Activated T-helper 2 cell treated with anti-CD3 and anti-CD28 coated beads, Interferon-gamma antibody, Interleukin-2, Interleukin-4, amounts not matched to agents 10 μg/mL and 5 μg/mL and 100 μg/mL, durations not matched to agents 14 hours and 24 hours and 36 hours (primary cell): ENCODE measurements at places on chromosomes 4 and X. TPM values are rescaled to one million over a fixed set of nuclear protein-coding genes. Genes with fewer than 3 reads are reported as not detected.
A peak's percentile ranks its signal among the peaks of the same experiment; 100 is the strongest.

Gene LIMCH1
- not detected in 2 replicates for total RNA-seq

Gene STS
- total RNA-seq = 0.90 and 1.0 TPM in 2 replicates

Gene NOX1
- total RNA-seq = not detected in 2 replicates

Gene PLAC1
- total RNA-seq = not detected in 2 replicates

DNA sequence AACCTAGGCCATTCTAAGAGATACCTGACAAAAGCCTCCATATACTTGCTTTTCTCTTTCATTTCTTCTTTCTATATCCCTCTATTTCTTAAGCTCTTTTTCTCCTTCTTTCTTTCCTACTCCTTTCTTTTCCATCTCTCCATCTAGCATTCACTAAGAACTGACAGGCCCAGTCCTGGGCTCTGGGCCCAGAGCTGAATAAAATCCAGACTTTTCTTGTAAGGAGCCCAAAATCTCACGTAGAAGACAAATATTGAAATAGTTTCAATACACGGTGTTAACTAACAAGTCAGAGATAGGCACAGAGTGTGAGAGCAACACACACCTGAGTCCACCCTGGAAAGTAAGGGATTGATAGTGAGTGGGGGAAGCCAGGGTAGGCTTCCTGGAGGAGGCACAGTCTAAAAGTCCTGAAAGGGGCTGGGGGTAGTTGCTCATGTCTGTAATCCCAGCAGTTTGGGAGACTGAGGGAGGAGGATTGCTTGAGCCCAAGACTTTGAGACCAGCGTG, 73.2 kb upstream of the EFNB1 start:
- H3K27ac ChIP-seq = no peak overlapping the region
- no peak overlapping the region for H3K4me3 ChIP-seq
- DNase-seq = no peak
- H3K36me3 ChIP-seq = no peaks in the 10 kb centered on the region

DNA sequence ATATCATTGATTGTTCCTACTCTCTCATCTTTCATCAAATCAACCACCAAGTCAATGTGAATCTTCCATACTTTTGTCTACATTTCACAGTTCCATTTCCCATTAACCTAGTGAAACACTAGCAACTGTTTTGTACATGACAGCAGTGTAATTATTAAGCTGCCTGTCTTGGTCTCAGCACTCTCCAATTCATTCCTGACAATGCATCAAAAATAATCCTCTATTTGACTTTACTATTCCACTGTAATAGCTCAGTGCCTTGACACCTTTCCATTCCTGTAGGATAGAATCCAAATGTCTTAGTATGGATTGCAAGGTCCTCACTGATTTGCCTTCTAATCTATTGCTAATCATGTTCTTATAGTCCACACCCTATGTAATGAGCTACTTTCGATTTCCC, 2405.8 kb downstream of the PCDH7 start:
- H3K27me3 ChIP-seq = no peaks in the 10 kb centered on the region
- no peak overlapping the region for H3K27ac ChIP-seq
- H3K4me1 ChIP-seq = no peaks in the 10 kb centered on the region
- DNase-seq = no peak
- no peaks in the 10 kb centered on the region for H3K36me3 ChIP-seq
- no peak overlapping the region for H3K4me3 ChIP-seq

GRCh38 chrX:130171446-130172126, at the start of gene RAB33A:
Gene RAB33A (plus strand): TSS chrX:130171962. CDS start chrX:130172063, 101 bp downstream.
- peak within 1 kb of the TSS; percentile 92 for H3K27ac ChIP-seq
- H3K4me3 ChIP-seq = peak within 1 kb of the TSS; percentile 92
- peak; percentile 22 for DNase-seq
- no peaks in the 10 kb centered on the region for H3K27me3 ChIP-seq
- peaks cover 14% of the 10 kb centered on the region for H3K36me3 ChIP-seq
- peaks cover 36% of the 10 kb centered on the region for H3K4me1 ChIP-seq

DNA sequence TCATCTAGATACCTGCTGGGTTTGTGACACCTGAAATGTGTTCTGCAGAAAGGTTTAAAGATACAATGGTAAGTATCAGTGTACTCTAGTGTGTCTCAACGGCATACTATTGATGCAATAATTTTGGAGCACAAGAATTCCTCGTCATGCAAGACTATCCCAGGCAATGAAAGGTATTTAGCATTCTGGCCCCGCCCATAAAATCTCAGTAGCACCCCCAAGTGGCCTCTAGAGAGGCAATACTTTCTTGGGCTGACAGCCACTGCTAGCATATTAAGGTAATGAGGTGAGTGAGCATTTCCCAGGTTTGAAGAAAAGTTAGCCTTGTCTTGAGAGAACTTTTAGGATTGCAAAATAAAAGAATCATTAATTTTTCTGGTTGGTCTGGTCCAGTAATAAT, 24.0 kb downstream of the TAB3 start:
- H3K36me3 ChIP-seq = peaks cover 32% of the 10 kb centered on the region
- peaks cover 2% of the 10 kb centered on the region for H3K4me1 ChIP-seq
- no peaks in the 10 kb centered on the region for H3K27me3 ChIP-seq

GRCh38 chr4:176709417-176709816, 83.3 kb downstream of the VEGFC start:
- H3K4me1 ChIP-seq = no peaks in the 10 kb centered on the region
- H3K27ac ChIP-seq = no peak overlapping the region
- H3K4me3 ChIP-seq = no peak overlapping the region
- no peaks in the 10 kb centered on the region for H3K36me3 ChIP-seq
- H3K27me3 ChIP-seq = no peaks in the 10 kb centered on the region

- H3K4me3 ChIP-seq = no peak overlapping the region
- H3K27ac ChIP-seq = no peak overlapping the region
Measured at GRCh38 chr4:186260117-186260503, 5.9 kb upstream of the F11 start.

- no peak for DNase-seq
- no peaks in the 10 kb centered on the region for H3K36me3 ChIP-seq
Measured at GRCh38 chrX:69616457-69617203, 717 bp downstream of the EDA start.

DNA sequence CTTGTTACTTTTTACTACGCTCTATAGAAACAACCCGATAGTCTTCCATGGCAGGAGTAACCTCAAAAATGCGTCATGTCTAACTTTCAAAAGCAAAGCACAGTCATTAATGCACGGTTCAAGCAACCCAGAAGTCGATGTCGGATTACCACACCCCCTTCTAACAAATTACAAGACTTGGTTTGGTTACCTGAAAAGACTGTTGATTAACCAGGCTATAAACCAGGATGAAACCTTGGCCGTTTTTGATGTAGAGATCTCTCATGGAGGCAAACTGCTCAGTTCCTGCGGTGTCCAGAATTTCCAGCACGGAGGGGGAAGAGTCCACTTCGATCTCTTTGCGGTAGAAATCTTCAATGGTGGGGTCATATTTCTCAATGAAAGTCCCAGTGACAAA, 2.4 kb downstream of the RAP2C start:
- H3K27ac ChIP-seq = peak overlapping the region; percentile 97
- peak overlapping the region; percentile 90 for H3K4me3 ChIP-seq
- peaks cover 30% of the 10 kb centered on the region for H3K36me3 ChIP-seq
- DNase-seq = peak; percentile 16
- no peaks in the 10 kb centered on the region for H3K27me3 ChIP-seq

- no peak overlapping the region for H3K27ac ChIP-seq
- no peak for DNase-seq
- H3K27me3 ChIP-seq = no peaks in the 10 kb centered on the region
- H3K4me1 ChIP-seq = peaks cover 40% of the 10 kb centered on the region
Measured at GRCh38 chr4:48141048-48141447, 7.0 kb upstream of the TXK start.

DNA sequence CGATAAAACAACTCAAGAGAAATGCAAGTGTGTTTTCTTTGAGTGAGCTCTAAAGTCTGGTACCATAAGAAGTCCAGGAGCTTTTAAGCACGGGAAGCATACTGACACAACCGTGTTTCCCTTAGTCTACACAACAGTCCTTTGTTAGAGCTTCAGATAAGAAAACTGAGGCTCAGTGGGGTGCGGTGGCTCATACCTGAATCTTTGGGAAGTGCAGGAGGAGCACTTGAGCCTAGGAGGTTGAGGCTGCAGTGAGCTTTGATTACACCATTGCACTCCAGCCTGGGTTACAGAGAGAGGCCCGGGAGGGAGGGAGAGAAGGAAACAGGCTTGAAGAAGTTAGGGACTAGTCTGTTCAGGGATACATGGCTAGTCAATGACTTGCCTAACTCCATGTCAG, 21.9 kb downstream of the LEF1 start:
- no peak for DNase-seq
- H3K27ac ChIP-seq = peak overlapping the region; percentile 65

- no peaks in the 10 kb centered on the region for H3K27me3 ChIP-seq
- peaks cover 59% of the 10 kb centered on the region for H3K36me3 ChIP-seq
- peaks cover 12% of the 10 kb centered on the region for H3K4me1 ChIP-seq
Measured at GRCh38 chr4:6855692-6856297, 53.8 kb upstream of the TBC1D14 start.

- H3K4me1 ChIP-seq = peaks cover 4% of the 10 kb centered on the region
- no peaks in the 10 kb centered on the region for H3K27me3 ChIP-seq
- peak; percentile 46 for DNase-seq
- H3K36me3 ChIP-seq = no peaks in the 10 kb centered on the region
- no peak overlapping the region for H3K4me3 ChIP-seq
Measured at GRCh38 chr4:189792924-189793618, 147.6 kb upstream of the FRG1 start.

DNA sequence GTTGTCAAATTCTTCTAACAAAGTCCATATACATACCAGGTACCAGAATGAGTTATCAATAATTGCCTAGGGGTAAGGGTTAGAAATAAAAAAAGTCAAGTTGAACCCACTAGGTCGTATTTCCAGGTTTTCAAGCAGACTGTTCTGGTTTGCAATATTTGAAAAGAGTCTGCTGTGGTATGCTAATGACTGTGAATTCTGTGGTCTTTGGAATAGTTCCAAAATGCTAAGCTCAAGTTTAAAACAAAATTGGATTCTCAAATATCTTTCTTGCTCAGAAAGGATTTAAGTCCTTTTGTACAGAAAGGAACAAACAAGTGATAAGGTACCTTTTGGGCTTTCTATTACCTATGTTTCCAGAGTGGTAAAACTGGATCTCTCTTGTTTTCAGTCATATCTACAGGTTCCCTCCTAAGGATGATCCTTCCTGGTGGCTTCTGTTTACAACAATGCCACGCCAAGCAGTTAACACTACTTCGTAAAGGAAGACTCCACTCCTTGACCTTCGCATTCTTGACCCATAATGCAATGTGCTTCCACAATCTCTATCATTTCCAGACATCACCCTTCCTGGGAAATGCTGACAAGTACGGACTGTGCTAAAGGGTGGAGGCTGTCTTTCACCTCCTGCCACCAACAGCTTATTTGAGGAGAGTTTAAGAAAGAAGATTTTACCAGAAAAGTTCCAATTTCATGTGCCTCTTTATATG, 531.7 kb upstream of the FTHL17 start:
- DNase-seq = no peak
- H3K36me3 ChIP-seq = no peaks in the 10 kb centered on the region

DNA sequence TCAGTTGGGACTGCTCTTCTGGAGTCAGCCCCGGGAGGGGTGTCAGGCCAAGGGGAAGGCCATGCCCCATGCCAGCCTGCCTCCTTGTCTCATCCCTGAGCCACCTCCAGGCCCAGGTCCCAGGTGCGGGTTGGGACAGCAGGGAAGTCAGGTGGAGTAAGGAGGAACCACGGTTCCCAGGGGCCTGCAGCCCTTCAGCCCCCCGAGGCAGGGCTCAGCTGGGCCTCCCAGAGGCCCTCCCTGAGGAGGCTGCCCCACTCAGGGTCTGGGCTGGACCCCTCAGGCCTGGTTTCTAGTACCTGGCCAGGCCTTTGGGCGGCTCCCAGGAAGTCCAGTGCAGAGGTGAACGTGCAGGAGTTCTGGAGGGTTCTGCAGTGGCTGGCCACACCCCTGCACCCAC, 23.4 kb upstream of the FGFR3 start:
- no peaks in the 10 kb centered on the region for H3K36me3 ChIP-seq
- no peak for DNase-seq
- H3K27me3 ChIP-seq = peaks cover 18% of the 10 kb centered on the region
- no peak overlapping the region for H3K4me3 ChIP-seq
- no peaks in the 10 kb centered on the region for H3K4me1 ChIP-seq
- no peak overlapping the region for H3K27ac ChIP-seq

GRCh38 chrX:78237127-78237526, 90.3 kb downstream of the CYSLTR1 start:
- H3K36me3 ChIP-seq = no peaks in the 10 kb centered on the region
- no peak overlapping the region for H3K4me3 ChIP-seq
- no peaks in the 10 kb centered on the region for H3K27me3 ChIP-seq

DNA sequence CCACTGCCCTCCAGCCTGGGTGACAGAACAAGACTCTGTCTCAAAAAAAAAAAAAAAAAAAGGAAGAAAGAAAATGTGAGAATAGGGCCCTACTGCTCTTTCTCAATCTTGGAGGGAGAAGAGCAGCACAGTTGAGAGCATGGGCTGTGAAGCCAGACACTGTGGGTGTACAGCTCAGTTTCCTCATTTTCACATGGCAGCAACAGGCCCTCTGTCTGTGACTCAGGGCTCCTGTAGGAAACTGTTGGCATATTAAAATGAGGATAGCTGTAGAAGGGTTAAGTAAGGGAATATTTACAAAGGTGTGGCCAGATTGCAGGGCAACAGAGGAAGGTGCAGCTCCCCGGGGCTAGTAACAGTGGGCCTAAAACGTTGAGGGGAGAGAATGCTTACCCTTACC, 3.4 kb downstream of the AKAP14 start:
- H3K27me3 ChIP-seq = no peaks in the 10 kb centered on the region
- no peaks in the 10 kb centered on the region for H3K36me3 ChIP-seq
- H3K4me3 ChIP-seq = no peak overlapping the region
- no peak overlapping the region for H3K27ac ChIP-seq
- H3K4me1 ChIP-seq = peaks cover 5% of the 10 kb centered on the region

DNA sequence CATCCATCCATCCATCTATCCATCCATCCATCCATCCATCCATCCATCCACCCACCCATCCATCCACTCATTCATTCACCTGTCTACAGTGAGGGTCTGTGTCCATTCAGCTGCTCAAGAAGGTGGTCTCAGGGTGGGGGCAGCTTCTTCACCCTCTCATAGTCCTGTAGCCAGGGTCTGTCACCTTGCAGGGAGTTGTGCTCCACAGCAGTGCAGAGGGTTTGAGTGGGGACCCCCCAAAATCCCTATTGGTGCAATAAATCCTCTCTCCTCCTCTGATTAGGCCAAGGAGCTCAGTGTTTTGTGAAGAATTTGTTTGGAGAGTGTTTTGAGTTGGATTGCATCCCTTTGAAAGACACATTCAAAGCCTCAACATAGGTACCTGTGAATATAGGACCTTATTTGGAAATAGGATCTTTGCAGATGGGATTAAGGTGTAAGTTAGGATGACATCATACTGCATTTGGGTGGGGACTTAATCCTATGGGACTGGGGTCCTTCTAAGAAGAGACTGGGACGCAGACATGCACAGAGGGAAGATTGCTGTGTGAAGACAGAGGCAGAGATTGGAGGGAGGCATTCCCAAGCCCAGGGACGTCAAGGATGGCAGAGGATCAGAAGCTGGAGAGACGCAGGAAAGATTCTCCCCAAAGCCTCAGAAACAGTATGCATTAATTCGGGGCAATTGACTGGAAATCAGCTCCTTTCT, 12.0 kb downstream of the P2RY8 start:
- H3K4me1 ChIP-seq = peaks cover 20% of the 10 kb centered on the region
- no peaks in the 10 kb centered on the region for H3K27me3 ChIP-seq
- H3K27ac ChIP-seq = no peak overlapping the region
